Activated naive CD4-positive, alpha-beta T cell treated with anti-CD3 and anti-CD28 coated beads, Interleukin-2, amount 50 U/mL, for 16 hours (primary cell): ENCODE measurements at places on chromosomes 2 and 18.

DNA sequence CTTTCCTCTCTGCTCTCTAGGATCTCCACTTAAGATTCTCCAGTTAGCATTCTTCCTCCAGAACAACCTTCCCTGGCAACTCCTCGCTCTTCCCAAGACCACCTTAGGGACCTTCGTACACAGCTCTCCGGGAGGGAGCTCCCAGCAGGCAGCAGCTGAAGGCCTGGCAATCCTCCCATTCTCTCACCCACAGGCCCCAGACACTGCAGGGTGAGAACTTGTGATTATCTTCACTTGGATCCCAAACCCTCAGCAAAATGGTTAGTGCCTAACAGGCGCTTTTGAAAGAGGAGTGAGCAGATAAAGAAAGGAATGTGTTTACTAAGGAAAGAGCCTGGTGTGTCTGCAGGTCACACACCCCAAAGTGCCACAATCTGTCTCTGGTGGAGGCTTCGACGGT lies 83.8 kb upstream of the SNTG2 start:
- no peak for DNase-seq

DNA sequence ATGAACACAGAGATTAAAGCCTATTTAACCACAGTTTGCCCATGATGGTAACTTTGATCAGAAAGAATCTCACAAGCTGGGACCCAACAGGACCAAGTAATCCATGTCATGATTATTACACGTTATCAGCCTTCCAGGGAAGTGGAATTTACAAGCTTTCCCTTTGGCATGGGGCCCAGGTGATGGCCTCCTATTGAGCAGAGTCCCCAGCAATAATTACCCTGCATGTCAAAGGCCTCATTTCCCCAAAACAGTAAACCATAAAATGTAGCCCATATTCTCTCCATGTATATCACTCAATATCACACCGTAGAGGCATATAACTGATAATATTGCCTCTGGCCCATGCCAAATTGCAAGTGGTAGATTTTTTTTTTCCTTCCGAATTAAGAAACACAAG lies 38.9 kb downstream of the PRKRA start:
- no peak for DNase-seq

- no peak for DNase-seq
These were observed 76.5 kb downstream of the OLA1 start for GRCh38 chr2:174171686-174172445.

- DNase-seq: no peak
These were observed 18.1 kb downstream of the ABHD3 start for GRCh38 chr18:21686282-21687105.

DNA sequence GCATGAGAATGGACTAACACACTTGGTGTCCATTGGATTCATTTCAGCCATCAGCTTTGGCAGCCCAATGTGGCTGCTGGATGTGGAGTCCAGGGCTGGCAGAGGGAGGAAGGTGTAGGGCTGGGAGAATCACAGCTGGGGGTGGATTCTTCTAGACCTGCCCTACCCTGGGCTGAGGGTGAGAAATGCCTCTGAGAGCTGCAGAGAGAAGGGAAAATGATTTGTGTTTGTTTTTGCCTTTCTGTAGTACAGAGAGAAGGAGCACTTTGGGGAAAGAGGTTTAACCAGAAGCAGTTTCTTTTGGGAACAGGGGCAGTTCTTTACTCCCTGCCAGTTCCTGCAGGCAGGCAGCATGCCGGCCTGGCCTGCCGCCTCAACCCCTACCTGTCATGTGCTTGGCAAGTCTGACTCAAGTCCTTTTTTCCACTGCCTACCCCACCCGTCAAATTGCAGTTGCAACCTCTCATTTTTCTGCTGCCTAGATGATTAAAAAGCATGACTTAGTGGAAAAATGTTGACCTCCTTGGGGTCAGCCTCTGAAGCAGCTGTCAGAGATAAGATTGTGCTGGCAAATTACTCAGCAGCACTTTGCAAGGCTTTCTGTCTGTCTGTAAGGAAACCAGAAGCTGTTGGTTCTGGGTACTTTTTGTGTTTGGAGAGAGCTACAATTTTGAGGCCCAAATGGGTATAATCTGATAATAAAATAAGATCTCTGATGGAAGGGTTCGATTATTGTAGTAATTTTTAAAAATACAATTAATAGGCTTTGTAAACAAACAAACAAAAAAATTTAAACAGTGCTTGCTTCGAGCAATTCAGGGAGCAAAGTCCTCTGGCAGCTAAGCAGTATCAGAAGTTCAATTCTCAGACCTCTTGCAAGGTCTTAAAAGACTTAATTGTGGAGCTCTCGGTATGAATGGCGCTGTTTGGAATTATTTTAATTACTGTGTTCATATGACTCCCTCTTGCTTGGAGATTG lies 21.7 kb downstream of the LBH start:
- peak; percentile 68 for DNase-seq

- no peak for DNase-seq
These were observed 140.1 kb downstream of the STK39 start for GRCh38 chr2:168107322-168107721.

- DNase-seq: no peak
These were observed 355.6 kb upstream of the GYPC start for GRCh38 chr2:126300348-126300747.

DNA sequence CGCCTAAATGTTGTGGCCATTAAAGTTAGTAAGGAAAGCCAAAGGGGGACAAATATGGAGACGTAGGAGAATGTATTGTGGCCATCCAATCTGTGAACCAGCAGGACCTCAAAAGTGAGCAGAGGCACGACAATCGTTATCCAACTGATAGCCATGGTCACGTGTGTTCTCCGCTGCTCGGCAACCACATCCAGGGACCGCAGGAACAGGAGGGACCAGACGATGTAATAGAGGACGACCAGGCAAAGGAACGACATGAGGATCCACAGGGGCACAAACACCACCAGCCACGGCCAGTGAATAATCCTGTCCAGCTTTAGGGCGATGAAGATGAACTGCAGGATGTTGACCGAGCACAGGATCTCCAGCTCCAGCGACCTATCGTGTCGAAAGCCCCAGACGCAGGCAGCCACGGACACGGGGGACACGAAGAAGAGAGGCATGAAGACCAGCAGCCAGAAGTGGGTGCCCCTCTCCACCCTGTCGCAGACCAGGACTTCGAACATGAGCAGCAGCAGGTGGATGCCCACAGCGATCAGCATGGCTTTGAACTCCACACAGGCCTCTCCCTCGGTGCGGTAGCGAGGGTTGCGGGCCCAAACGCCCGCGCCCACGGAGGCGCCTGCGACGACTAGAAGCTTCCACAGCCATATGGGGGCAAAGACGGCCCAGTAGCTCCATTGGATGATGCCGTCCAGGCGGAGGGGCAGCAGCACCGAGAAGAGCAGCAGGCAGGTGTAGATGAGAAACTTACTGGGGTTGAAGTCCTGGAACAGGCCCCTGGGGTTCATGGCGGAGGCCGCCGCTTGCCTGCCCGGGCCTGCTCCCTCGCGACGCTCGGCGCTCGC lies 790 bp downstream of the TMEM185B start:
- DNase-seq: no peak

DNA sequence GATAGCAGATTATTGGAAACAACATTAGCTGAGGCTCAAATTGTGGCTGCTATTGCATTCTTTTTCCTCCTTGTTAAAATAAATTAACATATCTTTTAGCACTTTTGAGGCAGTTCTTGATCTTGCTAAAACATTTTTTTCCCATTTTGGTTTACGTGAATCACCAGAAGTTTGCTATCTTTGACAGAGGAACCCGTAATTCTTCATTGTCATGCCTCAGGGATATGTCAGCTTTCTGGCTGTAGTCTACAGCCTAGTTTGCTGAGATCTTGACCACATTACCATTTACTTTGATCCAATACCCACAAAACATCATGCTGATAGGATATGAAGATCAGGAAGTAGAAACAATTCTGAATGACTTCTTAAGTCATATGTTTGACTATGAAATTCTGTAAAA lies 25.1 kb upstream of the FANCL start:
- no peak for DNase-seq

GRCh38 chr2:148926981-148927401 lies 52.0 kb downstream of the KIF5C start:
- DNase-seq: peak; percentile 12
